ENCODE measurements at places on chromosomes 12 and 14.

GRCh38 chr12:32587581-32588495 is 91.3 kb upstream of the DNM1L start:
- DNase-seq, result no peak

- DNase-seq, result no peak
These were observed 64.9 kb downstream of the TMX1 start for GRCh38 chr14:51304941-51305340.

DNA sequence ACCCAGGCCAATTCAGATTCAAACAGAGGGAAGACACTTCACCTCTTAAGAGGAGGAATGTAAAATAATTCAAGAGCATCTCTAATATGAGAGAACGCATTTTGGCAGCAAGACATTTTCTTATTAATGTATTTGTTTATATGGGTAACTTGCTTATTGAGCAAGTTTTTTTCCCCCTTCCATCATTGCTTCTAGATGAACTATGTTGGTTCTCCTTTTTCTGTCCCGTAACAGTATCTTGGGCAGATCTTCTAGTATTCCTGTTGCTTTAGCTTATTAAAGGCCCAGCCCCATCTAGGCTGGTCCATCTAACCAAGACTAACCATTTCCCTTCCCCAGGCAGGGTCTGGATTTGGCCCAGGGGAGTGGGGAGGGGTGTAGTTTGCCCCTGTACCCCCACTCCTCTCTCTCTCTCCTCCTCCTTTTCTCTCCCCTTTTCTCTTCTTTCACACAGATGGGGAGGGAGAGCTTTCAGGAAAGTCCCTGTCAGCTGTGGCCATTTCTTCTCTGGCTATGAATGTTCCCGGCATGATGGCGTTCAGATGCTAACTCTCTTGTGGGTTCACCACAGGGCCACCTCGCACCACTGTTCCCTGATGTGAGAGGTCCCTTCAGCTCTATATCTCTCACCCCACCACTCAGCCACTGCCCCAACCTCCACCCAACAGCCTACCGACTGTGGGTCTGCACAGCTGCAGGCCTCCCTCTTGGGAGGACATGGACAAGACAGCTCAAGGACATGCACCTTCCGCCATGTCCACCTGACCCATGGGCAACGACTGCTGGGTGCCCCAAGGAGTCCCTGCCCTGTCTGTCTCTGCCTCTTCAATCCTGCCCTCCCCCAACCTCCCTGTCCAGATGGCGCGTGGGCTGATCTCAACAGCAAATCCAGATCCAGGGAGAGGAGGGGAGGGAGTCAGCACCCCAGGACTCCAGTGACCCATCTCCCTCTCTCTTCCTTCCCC is 15.8 kb upstream of the RPS6KL1 start:
- no peak for DNase-seq

- no peak for DNase-seq
These were observed 43.1 kb downstream of the ZFP36L1 start for GRCh38 chr14:68749487-68750475.

GRCh38 chr12:128323145-128323920 is 56.4 kb downstream of the TMEM132C start:
- DNase-seq, result no peak

- no peak for DNase-seq
These were observed 109.1 kb upstream of the FSCB start for GRCh38 chr14:44616204-44616603.

GRCh38 chr14:63647696-63648410 is 6.2 kb upstream of the WDR89 start:
- DNase-seq, result no peak

- no peak for DNase-seq
These were observed 30.5 kb downstream of the RASAL1 start for GRCh38 chr12:113104953-113105510.

- no peak for DNase-seq
These were observed 46.3 kb downstream of the TTC8 start for GRCh38 chr14:88870777-88871176.

GRCh38 chr14:61588419-61588901 is 106.9 kb upstream of the HIF1A start:
- no peak for DNase-seq

DNA sequence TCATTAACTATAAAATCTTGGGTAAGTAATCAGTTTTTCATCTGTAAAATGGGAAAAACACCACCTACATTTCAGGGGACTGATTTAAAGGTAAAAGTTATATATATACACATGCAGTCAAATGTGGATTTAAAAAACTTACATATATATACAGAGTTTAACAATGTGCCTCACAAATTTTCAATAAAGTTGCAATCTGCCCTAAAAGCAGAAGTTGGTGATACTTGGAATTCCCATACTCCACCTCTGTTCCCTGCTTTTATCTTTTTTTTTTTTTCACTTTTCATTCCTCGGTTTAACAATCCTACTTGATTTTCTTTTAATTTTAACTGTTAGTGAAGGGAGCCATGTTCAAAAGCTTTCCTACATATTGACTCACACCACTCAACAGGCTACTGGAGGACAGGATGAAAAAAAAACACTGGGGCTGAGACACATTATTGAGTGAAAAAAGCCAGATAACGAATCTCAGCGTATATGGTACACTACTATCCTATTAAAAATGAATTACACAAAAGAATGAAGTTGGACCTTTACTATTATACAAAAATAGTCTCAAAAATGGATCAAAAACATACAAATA is 24.3 kb downstream of the SPPL3 start:
- DNase-seq, result no peak

DNA sequence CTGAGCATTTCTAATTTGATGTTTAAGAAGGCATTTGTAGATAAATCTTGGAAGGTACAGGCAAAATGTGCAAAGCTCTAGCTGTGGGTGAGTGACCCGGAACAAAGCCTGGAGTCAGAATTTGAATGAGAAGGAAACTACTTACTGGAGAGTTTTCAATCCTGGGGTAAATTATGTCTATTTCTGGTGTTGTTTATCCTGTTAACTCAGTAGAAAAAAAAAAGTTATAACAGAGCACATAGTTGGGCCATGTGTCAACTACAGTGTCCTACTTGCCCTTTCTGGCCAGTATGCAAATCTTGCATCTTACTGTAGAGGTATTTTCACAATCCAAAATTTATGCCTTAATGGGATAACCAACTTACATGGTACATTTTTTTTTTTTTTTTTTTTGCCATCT is 182.3 kb downstream of the SYNE2 start:
- no peak for DNase-seq

DNA sequence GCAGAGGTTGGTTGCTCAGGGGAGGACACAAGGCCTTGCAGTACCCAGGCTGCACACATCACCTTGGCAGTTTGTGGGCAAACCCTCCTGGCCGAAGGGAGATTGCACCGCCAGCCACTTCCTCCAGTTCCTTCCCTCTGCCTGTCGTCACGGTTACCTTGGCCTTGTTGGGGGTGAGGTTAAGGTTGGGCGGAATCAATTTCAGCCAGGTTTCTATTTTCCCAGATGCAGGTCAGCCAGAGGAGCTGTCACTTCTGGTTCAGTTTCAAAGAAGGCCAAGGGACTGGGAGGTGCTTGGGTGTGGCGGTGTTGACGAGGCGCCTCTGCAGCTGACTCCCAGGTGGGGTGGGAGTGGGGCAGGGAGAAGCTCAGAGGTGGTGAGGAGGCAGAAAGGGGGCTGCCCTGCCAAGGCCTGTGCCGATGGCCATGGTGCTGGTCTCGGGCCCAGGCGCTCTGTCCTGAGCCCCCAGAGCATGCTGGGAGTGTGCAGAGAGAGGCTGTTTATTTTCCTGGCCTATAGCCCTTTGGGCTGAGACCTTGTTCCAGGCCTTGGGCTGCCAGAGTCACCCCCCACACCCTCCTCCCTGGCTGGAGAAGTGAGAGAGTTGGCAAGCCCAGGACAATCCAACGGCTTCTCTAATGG is 31.4 kb downstream of the JDP2 start:
- no peak for DNase-seq

GRCh38 chr14:51185180-51185579 is 54.9 kb upstream of the TMX1 start:
- no peak for DNase-seq

GRCh38 chr14:90302529-90303303 is 29.0 kb downstream of the NRDE2 start:
- DNase-seq, result no peak
